ENCODE measurements at places on chromosomes 12 and 14.

- DNase-seq, result peak; percentile 97
Observed at GRCh38 chr12:54191550-54192022, 2.8 kb upstream of the SMUG1 start.

DNA sequence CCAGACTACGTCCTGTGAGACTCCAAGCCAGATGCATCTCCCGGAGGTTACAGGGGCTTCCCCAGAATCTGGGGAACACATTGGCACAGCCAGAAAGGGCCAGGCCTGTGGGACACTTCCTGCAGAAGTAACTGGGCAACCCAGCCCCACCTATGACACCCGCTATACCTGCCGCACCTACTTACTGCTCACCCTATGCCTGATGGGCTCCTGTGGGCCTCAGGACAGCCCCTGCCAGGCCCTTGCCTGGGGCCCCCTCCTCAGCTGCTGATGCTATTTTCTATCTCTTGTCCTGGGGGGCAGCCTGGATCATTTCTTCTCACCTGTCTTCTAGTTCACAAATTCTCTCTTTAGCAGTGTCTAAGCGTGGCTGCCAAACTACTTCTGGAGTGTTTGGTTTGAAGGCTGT lies 28.7 kb downstream of the JAG2 start:
- no peak for DNase-seq

DNA sequence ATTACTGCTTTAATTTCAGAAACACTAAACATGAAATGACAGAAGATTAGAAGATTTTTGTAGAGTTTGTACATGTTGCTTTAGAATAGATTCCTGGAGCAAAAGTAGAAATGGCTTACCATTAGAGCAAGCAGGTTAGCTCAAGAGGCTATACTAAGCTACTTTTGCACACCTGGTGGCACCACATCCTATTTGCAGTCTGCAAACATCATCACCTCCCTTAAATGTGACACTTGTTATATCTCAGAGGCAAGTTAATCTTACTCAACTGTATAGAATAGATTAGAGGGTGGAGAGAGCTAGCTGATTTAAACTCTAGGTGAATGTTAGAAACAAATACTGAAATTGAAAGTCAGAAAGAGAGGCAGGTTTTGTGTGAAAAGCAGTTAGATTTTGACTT lies 30.7 kb upstream of the OR4E1 start:
- no peak for DNase-seq

- DNase-seq, result no peak
Observed at GRCh38 chr14:104953097-104953496, 25.1 kb downstream of the AHNAK2 start.

- DNase-seq, result no peak
Observed at GRCh38 chr12:64273527-64274403, 51.7 kb upstream of the KICS2 start.

DNA sequence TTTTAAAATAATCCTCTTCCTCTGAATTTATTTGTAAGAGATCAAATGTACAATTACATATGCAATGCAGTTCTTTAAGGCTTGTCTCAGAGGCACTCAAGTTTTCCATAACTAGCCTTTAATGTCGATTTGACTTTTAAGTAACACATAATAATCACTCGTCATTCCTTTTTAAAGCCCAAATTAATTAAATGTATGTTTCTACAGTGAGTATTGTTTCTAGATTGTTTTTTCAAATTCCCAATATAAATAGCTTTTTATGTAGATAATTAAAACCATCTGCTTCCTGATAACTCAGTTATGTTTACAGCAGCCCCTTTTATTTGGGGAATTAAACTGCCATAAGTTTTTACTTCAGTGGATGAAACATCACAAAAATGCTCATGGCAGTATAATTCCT lies 185.1 kb downstream of the ETNK1 start:
- DNase-seq, result no peak

- DNase-seq, result no peak
Observed at GRCh38 chr12:20950248-20950647, 139.7 kb downstream of the SLCO1B3 start.

DNA sequence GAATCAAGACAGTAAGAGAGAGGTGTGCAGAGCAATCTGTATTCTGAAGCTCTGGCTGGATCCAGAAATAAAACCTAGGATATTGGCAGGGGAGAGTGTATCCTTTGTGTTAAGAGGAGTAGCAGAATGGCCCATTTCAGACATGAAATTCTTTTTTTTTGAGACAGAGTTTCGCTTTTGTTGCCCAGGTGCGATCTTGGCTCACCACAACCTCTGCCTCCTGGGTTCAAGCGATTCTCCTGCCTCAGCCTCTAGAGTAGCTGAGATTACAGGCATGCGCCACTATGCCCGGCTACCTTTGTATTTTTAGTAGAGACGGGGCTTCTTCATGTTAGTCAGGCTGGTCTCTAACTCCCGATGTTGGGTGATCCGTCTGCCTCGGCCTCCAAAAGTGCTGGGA lies 6.1 kb upstream of the SRGAP1 start:
- no peak for DNase-seq

DNA sequence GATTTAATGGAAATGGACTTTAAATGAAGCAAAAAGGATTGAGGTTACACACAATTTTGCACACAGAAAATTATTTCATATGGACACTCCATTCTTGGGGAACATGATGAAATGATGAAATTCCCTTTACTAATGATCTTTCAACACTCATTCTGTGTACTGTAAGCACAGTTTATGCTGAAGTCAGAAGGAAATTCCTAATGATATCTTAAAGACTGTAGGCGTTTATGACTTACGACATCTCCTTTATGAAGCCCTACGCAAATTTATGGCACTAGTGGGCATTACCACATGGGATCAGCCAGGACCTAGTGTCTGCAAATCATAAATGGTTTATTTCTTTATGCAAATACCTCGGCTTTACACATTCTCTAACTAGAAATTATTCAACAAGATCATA lies 97.9 kb upstream of the SOX5 start:
- no peak for DNase-seq

GRCh38 chr12:132812631-132813305 lies 15.9 kb downstream of the GOLGA3 start:
- DNase-seq, result no peak

DNA sequence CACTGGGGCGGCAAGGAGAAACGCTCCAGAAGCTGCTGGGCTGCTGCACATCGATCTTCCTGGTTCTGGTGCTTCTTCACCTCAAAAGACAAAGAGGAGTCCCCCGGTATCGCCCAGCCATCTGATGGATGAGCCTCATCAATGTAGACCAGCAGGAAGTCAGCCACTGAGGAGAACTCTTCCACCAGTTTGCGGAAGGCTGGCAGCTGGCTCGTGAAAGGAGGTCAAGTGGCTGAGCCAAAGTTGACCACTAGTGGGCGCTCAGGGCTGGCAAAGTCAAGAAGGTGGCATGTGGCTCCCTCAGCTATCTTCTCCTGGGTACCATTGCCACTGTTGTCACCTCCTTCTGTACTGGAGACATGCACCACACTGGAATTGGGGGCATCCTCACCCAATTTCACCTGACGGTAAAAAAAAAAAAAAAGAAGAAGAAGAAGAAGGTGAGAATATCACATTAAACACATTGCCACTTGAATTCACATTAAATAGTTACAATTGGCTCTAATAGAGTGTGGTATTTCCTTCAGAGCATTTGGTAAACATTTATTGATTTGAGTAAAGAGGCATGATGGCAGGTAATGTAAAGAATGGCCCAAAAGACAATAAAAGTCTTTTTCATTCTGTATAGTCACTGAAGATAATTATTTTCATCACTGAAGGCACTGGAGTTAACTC lies 8.3 kb downstream of the DIO2 start:
- DNase-seq, result no peak

DNA sequence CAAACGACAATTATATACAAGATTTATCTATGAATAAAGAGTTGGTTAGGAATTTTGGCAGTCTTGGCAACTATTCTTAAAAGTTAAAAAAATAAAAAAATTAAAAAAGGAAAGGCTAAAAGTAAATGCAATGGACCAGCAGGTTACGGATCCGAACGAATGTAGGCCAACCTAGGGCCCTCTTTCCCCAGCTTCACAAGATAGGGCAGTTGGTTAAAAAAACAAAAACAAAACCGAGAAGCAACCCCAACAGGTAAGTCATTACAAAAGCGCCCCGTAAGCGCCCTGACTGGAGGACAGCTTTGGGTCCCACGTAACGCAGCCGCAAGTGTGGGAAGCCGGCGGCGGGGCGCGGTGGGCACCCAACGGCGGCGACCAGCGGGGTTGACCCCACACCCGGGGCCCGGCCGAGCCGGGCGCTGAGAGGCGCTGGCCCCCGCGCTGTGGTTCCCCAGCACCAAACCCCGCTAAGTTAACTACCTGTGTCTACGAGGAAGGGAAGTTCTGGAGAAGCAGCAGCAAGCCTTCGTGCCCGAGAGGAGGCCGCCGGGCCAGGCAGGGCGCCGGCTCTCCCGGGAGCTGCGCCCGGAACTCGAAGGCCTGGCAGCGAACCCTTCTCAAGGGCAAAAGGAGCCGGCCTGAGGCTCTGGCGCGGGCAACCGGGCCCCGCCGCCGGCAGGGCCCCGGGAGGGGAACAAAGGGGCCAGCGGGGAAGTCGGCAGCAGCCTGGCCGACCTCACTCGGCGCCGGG lies 882 bp downstream of the HECTD1 start:
- DNase-seq, result peak; percentile 11

- DNase-seq, result no peak
Observed at GRCh38 chr14:95328729-95329503, 9.2 kb upstream of the CLMN start.

DNA sequence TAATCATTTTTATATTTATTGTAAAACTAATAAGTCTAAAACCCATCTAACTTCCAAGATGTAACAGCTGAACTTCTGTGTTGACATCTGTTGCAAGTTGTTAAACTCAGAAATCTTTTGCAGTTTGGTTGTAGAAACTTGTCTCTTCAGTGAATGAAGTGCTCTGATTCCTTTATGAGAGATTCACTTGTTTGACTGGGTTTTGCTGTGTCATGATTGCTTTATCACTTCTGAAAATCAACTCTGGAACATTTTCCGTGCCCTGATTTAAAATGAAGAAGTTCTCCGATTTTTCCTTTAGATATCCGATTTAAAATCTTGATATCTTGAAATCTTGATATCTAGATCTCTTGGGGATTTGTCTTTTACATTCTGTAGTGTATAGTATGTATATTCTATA lies 65.1 kb downstream of the DIP2B start:
- DNase-seq, result no peak

DNA sequence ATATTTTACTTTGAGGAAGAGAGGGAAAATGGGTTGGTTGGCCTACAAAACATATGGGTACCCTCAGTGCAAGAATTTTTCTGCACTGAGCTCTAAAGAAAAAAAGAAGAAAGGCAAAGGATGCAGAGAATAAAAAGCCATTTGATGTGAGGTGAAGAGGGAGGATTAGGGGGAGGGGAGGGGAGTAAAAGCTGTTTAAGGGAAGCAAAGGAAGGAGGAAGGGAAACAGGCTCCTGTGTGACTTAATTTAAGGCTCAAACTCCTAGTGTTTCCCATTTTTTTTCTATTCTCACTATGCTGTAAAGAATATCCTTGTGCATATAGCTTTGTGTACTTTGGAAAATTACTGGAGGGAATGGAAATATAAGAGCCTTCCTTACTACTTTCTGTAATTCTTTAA lies 78.7 kb downstream of the NKX2-1 start:
- no peak for DNase-seq

- DNase-seq, result no peak
Observed at GRCh38 chr12:107196681-107197080, 103.3 kb upstream of the CRY1 start.

DNA sequence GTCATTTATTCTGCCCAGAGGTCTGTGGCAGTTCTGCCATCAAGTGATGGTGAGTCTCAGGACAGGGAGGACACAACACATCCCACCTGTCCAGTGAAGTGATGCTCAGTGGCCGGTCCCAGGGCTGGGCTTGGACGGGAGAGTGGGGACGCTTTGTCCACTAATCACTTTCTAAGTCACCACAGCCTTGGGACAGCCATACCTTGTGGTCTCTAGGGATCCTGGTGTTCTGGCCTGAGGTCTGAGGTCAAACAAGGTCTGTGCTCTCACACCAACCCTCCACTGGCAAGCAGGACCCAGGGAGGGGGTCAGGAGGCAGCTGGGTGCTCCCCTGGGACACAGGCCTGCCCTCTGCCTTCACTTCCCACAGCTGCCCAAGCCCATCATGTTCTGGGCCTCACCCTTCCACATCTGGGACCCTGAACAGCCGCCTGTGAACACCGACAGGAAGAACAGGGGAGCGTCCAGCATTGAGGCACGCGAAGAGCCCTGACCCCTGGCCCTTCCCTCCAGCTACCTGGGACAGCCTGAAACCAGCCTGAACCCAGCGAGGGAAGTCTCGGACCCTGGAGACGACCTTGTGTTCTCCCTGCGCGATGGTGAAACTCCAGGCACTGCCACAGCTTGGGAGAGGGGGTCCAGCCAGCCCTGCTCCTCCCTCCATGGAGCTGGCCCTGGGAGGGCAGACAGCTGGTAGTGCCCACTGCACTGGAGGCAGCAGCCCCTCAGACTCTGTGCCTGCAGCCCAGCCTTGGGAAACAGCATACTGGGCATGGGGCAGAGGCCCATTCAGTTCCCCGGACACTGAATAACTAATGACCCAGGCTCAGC lies 19.7 kb upstream of the GPR132 start:
- peak; percentile 80 for DNase-seq
